ENCODE measurements at places on chromosomes 3 and 15. TPM values are rescaled to one million over a fixed set of nuclear protein-coding genes. Genes with fewer than 3 reads are reported as not detected.
A peak's percentile ranks its signal among the peaks of the same experiment; 100 is the strongest.

The ALDH1L1 gene
- polyA plus RNA-seq, result not detected

The NMNAT3 gene
- not detected for polyA plus RNA-seq

The ZNF502 gene
- polyA plus RNA-seq, result 3.2 TPM

GRCh38 chr3:138460536-138461205 is 26.3 kb downstream of the ESYT3 start:
- DNase-seq, result no peak

The SLC51B gene
- polyA plus RNA-seq, result not detected

- no peak for DNase-seq
These were observed 35.6 kb downstream of the APBA2 start for GRCh38 chr15:28921336-28921735.

DNA sequence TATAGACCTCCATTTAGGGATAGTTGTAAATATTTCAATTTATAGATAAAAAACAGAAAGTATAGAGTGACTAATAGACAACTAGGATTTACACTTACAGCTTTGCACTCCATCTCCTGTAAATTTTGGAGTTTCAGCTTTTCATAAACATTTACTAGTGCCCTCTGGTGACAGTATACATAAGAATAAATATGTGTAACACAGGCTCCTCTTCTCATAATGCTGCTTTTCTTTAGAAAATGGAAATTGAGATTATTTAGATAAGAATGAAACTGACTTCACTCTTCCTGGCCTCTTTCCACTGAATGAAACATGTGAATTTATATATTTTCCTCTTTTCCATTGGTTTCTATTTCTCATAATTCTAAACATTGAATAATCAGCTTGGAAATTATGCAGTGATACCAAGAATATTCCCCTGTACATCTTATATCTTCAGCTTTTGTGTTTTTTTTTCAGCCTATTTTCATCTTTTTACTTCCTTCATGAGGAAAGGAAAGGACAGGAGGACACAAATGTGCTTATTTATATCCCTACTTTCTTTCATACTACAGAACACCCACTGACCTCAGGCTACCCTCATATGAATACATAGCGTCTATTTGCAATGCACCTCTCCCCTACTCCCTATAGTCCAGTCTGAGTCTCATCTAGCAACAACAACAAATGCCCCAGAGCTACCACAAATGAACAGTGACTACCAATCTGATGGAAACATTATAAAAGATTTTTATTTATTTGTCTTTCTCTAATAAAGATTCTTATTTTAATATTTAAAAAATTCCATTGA is 103.1 kb upstream of the CCDC39 start:
- DNase-seq, result peak; percentile 9

- DNase-seq, result no peak
These were observed 1029.3 kb upstream of the CFAP20DC start for GRCh38 chr3:60079076-60079475.

GRCh38 chr15:93449798-93450197 is 360.8 kb upstream of the RGMA start:
- no peak for DNase-seq

DNA sequence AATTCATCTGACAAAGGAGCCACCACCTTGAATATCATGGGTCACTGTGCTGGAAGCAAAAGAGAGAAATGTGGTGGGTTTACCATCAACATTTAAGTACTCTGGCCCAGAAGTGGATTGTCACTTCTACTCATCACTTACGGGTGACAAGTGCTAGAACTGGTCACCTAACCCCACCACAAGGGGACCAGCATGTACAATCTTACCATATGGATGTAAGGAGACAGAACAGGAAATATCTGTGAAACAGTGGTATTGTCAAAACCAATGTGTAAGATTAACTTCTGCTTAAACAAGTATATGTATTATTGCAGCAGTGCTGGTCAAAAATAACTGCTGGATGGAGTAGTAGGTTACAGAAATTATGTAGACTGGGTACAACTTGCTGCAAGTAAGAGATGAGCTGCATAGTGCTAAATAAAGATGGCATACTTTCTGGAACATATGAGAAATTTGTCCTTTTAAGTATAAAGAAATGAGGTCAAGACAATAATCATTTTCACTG is 171.8 kb downstream of the POTEB3 start:
- DNase-seq, result no peak

- no peak for DNase-seq
These were observed 14.1 kb downstream of the EPHB3 start for GRCh38 chr3:184575701-184576100.

GRCh38 chr3:43866529-43867353 is 176.0 kb downstream of the ABHD5 start:
- DNase-seq, result no peak

DNA sequence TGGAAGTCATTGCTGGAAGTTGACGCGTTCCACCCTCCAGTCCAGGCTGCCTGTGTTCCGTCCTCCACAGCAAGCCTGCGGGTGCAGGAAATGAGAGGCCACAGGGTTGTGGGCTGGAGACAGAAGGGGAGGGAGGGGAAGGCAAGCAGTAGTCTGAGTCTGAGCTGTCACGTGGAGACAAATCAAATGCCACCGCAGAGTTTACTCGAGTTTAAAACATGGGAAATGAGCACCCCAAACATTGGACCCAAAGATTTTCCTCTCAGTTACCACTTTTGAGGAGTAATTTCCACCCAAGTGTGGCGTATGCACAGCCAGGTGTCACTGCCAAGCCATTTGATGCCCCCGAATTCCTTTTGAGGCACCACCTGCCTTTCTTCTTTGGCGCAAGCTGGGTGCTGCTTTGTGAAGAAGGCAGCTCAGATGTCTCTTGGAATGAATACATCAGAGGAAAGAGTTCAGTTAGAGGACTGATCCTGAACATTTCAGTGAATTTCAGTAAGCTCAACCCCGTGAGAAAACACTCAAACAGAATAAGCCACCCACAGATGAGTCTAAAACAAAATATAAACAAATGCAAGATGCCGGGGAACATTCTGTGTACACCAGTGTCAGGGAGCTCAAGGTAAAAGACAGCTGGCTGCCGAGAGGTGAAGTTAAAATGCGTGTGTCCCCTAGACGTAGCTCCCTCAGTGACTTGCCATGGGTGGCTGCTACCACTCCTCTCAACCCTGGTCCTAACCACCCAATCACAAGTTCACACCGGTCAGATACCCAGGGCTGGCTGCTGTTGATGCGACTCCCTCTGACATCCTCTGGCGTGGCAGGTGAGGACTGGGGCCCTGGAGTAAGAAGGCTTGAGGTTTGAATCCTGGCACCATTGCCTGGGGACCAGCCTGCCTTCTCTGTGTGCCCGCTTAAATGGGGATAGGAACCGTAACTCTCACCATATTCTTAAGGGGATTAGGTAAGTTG is 203.8 kb downstream of the UACA start:
- peak; percentile 61 for DNase-seq

Measured in SK-N-SH (cell line).